NCI-H1694 (cell line): ENCODE measurements at places on chromosomes 3 and 15.

- DNase-seq: no peak
These were observed 1.5 kb upstream of the LRIG1 start for GRCh38 chr3:66502245-66502874.

- DNase-seq: no peak
These were observed 25.7 kb downstream of the ACAA1 start for GRCh38 chr3:38111201-38111600.

DNA sequence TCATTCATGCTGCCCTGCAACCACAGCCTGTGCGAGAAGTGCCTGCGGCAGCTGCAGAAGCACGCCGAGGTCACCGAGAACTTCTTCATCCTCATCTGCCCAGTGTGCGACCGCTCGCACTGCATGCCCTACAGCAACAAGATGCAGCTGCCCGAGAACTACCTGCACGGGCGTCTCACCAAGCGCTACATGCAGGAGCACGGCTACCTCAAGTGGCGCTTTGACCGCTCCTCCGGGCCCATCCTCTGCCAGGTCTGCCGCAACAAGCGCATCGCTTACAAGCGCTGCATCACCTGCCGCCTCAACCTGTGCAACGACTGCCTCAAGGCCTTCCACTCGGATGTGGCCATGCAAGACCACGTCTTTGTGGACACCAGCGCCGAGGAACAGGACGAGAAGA lies 4.7 kb downstream of the TRIM42 start:
- DNase-seq: no peak

DNA sequence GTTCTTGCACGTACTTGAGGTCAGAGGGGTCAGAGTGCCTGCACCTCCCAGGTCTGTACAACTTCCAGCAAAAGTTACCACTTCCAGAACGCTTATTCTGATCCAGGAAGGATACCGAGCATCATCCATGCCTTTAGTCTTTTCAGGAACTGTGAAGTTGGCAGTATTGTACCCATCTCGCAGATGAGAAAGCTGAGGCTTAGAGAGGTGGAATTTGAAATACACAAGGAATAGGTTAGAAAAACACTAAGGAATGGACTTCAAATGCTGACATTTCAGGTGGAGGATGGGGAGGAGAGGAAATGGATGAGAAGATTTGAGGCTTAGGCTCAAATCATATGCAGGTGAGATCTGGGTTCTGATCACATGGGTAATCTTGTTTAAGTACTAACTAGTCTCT lies 11.2 kb downstream of the ESYT3 start:
- DNase-seq: no peak

DNA sequence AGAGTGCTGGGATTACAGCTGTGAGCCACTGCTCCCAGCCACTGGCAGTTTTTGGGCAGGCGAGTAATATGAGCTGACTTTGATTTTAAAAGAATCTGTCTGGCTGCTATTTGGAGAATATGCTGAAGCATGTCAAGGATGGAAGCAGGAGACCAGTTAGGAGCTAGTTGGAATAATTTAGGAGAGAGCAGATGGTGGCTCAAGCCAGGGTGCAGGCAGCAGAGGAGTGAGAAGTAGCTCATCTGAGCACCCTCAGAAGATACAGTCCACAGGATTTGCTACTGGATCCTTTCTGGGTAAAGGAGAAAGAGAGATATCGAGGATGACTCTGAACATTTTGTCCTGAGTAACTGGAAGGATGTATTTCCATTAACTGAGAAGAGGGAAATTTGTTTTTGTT lies 30.4 kb upstream of the BDH1 start:
- DNase-seq: no peak

- DNase-seq: no peak
These were observed 137.3 kb upstream of the SLC24A5 start for GRCh38 chr15:47983533-47983932.

GRCh38 chr15:44261007-44261706 lies 27.4 kb upstream of the GOLM2 start:
- no peak for DNase-seq

GRCh38 chr15:71712182-71712581 lies 98.2 kb upstream of the NR2E3 start:
- no peak for DNase-seq

DNA sequence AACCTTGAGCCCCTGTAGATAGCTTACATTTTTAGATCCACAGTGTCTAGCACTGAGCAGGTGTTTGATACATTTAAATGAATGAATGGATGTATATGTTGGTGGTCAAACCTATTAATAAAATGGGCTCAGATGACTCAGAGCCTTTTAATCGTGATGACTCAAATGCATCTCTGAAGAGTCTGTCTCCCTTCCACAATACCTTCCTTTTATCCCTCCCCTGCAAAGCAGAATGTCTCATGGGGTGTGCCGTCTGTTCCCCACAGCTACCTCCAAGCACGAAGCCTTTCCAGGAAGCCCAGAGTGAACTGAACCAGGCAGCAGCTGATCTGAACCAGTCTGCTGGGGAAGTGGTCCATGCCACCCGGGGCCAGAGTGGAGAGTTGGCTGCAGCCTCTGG lies 303.5 kb upstream of the TPM1 start:
- no peak for DNase-seq

GRCh38 chr3:10723991-10724390 lies 92.0 kb upstream of the SLC6A11 start:
- no peak for DNase-seq

DNA sequence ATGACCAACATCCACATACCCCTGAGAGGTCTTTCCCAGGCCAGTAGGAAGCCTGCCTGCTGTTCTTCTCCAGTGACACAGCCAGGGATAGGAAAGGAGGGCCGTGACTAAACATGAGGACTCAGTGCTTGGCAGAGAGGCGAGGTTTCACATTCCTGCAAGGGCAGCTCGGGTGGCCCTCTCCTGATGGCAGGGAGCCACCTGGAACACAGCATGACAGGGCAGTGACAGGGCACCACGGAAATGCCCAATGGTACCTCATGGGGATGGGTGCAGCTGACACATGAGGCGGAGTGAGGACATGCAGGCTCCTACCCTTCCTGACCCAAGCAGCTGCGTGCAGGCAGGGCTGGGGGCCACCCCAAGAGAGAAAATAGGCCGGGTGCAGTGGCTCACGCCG lies 7.4 kb upstream of the TGM5 start:
- DNase-seq: no peak

DNA sequence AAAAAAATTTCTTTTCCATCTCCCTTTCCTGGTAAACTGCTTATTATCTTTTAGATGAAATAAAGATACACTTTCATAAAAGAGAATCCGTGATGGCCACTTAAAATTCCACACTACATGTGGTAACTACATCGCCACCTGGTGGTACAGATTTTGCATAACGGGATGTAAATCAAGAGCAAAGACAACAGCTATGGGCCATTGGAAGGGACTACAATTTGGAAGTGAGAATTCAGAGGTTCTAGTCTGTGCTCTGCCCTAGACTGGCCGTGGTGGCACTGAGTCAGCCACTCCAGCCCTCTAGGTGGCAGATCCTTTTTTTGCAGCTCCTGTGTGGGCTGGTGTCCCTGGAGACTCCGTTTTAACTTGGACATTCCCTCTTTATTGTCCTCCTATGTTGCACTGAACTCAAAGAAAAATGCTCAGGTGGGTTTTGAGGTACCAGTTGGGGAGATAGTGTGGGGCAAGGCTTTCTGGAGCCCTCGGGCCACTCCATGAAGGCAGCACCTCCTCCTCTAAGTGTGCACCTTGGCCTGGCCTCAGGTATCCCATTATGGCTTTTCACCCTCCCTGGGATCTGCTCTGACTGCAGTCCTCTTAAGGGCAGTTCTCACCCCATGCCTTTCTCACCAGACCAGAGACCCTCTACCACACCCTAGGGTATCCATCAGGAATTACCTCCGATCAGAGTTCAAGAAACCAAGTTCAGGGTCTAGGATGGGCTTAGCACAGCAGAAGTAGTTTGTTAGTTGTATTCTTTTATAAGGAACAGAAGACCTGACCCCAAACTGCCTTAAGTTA lies 54.9 kb downstream of the SPSB4 start:
- DNase-seq: peak; percentile 89

DNA sequence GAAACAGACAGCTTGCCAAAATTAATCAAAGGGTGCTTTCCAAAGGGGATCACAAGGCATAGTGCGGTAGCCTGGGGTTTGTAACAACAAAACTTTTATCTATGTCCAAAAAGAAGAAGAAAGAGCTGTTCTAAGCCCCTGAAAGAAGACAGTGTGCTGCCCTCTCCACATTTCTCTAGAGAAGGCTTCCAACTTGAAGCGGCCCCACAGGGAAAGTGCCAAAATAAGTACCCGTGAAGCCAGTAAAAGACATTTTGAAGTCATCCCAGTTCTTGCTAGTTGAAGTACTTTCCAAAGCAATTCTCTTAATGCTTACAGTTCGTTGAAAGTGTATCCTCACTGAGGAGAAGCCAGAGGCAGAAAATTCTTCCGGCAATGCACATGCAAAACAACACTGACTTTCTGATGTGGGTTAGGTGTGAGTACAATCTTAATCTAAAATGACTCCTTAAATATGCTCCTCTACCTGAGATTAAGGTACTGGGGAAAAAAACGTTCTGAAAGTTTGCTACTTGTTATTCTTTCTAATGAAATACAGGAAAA lies 21.3 kb downstream of the GPR15 start:
- no peak for DNase-seq

DNA sequence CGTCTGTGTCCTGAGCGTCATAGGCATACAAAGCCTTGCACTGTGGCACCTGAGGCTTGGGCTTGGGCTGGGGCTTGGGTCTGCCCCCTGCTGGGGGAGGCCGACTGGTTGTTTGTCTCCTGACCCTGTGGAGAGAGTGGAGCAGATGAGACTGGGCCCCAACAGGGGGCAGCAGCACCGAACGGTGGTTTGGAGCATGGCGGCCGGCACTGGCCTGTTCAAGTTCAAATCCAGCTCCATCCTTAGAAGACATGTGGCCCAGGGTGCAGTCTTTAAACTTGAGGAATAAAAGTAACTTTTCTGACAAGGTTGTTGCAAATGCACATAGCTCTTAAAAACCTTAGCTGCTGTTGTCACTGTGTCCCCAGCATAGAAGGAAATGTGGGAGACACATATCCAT lies 33.3 kb downstream of the CCNB2 start:
- peak; percentile 8 for DNase-seq

GRCh38 chr3:49842843-49843517 lies 13.4 kb downstream of the TRAIP start:
- DNase-seq: no peak

DNA sequence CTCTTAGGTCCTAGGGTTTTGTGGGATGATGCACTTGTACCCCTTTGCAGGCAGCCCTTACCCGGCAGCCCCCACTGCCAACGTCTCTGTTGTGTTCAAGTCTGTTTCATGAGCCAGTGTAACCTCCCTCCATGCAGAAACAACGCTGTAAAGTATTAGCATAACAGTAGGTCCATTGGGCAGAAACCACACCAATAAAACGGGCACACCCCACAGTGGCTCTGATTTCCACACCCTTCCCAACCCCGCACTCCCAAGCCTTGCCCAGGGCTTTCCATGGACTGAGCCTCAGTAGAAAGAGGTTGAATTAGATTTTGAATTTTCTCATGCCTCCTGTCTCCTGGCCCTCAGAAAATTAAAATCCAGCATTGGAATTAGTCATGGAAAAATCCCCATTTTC lies 124.5 kb downstream of the CACNA1D start:
- no peak for DNase-seq

DNA sequence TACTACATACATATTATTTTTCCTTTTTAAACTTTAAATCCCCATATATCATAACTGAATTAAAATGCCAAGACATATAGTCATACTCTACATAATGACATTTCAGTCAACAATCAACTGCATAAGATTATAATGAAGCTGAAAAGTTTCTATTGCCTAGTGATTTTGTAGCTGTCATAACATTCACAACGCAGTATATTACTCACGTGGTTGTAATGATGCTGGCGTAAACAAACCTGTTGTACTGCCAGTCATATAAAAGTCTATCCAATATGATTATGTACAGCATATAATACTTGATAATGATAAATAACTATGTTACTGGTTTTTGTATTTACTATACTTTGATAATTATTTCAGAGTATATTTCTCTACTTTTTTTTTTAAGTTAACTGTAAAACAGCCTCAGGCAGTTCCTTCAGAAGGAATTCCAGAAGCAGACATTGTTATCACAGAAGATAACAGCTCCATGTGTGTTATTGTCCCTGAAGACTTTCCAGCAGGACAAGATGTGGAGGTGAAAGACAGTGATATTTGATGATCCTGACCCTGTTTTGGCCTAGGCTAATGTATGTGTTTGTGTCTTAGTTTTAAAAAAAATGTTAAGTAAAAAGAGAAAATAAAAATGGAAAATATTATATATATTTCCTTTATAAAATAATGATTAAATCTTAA lies 443.4 kb upstream of the UBE2E2 start:
- DNase-seq: no peak

GRCh38 chr3:181264486-181264885 lies 274.9 kb upstream of the DNAJC19 start:
- DNase-seq: no peak

DNA sequence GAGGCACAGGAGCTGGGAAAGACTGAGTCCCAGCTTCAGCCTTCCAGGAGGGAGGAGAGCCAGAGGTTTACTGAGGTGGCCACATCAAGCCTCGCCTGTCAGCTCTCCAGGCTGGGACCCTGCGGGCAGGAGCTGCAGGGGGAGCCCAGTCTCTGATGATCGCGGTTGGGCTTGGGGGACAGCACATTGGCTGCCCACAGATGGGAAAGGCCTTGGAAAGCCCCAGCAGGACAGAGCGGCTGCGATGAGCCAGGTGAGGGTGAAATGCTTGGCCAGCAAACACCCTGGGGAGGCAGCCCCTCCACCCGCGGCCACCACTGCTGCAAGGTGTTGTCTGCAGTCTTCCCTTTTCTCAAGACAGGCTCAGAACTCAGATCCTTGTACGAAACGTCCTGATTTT lies 31.2 kb downstream of the SEC61A1 start:
- no peak for DNase-seq

GRCh38 chr15:52331490-52332240 lies 36.1 kb upstream of the MYO5C start:
- peak; percentile 5 for DNase-seq
